ENCODE measurements at places on chromosomes 2 and 18. TPM values are rescaled to one million over a fixed set of nuclear protein-coding genes. Genes with fewer than 3 reads are reported as not detected.

Gene SCN1A
- not detected for total RNA-seq

Gene ZCCHC2
- total RNA-seq = 24.2 TPM

Gene SPATA3
- not detected for total RNA-seq

Gene TAF1B
- total RNA-seq = 26.7 TPM

Gene SATB2
- total RNA-seq = 2.0 TPM

Gene VWA3B
- total RNA-seq = not detected

Gene NAT8
- not detected for total RNA-seq

All from pulmonary artery endothelial cell (primary cell).